NCI-H2171 treated with DMSO at 0.1 percent for 48 hours (cell line): ENCODE measurements at places on chromosomes 2 and 18.

DNA sequence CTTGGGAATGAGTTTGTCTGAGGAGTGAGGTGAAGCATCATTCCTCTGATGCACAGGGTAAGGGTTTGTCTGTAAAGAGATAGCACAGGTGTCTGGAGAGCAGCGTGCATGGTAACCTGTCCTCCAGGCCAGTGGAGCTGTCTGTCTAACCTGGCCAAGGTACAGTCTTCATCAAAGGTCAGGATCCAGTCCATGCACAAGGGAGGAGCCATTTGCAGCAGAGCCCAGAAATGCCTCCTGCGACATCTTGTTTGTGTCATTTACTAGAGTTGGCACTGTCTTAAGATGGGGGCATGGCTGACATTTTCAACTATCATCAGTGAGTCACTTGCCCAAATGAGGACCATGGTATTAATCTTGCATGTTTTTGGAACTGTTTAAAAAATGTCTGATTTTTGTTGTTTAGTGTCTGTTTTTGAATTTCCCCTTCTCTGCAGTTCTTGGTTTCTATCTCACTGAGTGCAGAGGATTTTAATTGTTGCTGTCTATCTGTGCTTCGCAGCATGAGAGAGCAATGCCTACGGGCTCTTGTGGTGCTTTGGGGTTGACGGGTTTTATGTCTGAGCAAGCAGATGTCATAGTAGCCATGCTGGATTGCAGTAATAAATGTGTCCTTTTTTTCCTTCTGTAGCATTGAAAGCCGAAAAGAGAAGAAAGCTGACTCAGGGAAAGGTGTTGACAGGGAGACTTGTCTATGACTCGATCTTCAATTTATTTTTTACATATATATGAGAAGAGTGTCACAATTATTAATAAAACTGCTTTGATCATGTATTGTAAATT is 91.3 kb downstream of the DPP4 start:
- DNase-seq = peak; percentile 12

DNA sequence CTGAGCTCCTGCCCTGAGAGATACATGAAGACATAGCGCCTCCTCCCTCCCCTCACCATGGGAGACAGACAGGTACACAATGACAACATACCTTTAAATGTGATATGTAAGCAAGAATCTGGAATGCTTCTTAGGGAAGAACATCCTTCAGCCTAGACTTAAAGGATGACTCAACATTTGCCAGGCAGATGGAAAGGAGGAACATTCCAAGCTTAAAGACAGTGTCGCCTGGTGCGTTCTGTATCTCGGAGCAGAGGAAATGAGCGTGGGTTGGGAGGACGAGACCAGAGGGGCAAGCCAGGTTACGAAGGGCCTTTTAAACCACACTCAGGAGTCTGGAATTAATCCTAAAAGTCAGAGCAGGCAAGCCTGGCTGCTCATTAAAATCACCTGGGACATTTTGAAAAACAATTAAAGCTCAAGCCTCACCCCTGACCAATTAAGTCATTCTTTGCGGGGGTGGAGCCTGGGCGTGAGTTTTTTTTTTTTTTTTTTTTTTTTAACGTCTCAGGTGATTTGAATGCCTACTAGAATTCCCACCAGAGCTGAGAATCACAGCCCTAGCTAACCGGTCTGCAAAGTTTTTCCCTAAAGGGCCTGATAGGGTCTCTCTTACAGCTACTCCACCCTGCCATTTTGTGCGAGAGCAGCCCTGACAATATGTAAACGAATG is 131.2 kb upstream of the SEC11C start:
- peak; percentile 32 for DNase-seq

- no peak for DNase-seq
Measured at GRCh38 chr18:1048032-1048431, 143.4 kb downstream of the ADCYAP1 start.

DNA sequence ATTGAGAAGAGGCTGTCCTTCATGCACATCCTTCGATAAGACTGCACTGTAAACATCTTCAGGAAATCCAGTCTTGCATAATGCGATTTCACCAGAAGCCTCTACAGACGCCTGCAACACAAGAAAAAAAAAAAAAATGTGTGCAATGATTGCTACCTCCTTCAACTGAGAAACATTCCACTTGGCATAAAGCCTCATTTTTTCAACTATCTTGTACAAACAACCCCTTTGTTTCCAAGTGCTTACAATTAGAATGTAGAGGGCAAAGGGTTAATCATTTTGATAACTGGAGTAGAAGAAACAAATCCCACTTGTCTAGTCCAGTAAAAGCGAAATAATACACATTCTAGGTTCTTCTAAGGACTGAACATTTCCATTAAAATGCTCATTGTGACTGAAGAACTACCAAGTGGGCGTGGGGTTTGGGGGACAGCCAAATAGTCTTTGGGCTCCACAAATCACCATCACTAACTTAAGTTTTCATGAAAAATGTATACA is 29.2 kb downstream of the CDH2 start:
- DNase-seq = peak; percentile 70

GRCh38 chr18:77061946-77062517 is 70.6 kb downstream of the MBP start:
- no peak for DNase-seq

- no peak for DNase-seq
Measured at GRCh38 chr18:67864677-67865340, 348.3 kb upstream of the DSEL start.

- no peak for DNase-seq
Measured at GRCh38 chr2:36587556-36587955, 10.4 kb downstream of the FEZ2 start.
